ENCODE measurements at places on chromosomes 7 and 10. TPM values are rescaled to one million over a fixed set of nuclear protein-coding genes. Genes with fewer than 3 reads are reported as not detected.

KCP gene
- under 0.01 TPM for total RNA-seq

DNA sequence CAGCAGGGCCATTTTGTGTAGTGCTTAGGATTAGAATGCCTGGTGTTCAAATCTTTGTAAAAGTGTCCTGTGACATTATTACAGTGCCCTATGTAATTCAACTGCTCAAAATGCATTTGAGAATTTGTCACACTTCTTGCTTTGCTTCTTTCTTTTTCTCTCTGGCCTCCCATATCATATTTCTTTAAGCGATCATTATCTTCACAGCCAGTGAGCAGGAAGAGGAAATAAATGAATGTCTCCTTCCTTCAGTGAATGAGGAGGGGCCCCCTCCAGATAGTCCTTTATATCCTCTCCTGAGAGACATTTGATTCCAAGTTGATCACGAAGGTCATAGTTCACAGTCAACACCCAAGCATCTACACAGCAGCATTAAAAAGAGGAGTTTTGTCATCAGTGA lies 425.1 kb upstream of the NPVF start:
- no peak for DNase-seq

- no peak for DNase-seq
These were observed 608.9 kb downstream of the SORCS1 start for GRCh38 chr10:106555599-106555998.

GLI3 gene
- 10.0 TPM for total RNA-seq

DNA sequence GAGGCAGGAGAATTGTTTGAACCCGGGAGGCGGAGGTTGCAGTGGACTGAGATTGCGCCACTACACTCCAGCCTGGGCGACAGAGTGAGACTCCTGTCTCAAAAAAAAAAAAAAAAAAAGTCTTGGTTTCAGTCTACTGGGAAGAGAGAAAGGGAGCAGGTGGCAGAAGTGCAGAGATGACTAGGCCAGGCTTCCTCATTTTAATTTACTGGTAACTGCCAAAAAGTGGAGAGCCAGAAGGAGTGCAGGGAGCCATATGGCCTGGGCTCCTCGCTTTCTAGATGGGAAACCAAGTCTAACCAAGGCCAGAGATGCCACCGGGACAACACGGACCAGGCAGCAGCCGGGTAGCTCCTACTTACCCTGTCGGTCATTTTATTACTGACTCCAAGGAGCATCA lies 12.2 kb downstream of the SEPHS1 start:
- no peak for DNase-seq
